Right hindlimb (tissue), 1 donor: ENCODE measurements at places on chromosomes 3 and 15.

- DNase-seq: no peak
Measured at GRCh38 chr3:108182339-108182738, 39.9 kb downstream of the IFT57 start.

GRCh38 chr3:160006282-160007163, 17.9 kb downstream of the IL12A start:
- peak; percentile 49 for DNase-seq

DNA sequence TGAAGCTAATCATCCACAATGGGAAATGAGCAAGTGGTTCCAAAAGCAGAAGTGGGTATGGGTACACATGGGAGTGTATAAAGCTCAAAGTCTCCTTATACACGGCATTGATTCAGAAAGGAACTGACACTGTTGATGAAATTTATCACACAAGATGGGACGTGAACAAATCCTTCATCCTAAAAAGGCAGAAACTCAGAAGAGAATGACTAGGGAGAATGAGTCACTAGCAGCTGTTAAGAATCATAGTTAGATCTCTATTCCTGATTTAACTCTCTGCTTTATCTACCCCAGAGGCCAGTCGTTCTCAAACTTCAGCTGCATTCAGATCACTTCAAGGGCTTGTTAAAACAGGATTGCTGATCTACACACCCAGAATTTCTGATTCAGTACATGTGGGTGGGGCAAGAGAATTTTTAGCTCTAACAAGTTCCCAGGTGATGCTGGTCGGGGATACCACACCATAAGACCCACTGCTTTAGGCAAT, 97.7 kb upstream of the PHLDB2 start:
- DNase-seq: no peak

DNA sequence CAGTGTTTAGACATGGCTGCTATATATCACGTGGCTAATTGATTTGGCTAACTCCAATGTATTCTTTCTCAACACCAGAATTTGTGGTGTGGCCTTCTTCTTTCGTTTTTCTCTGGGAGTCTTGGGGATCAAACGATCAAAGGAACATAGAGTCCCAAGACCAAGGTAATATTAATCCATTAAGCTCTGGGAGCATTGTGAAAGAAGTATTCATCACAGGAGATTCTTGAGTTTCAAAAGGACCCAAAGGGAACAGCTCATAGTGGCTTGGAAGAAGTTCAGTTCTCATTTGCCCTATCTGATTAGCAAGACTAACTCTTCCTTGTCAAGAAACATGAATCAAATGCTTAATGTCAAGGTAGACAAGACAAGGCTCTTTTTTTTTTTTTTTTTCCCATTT, 32.9 kb upstream of the TICRR start:
- no peak for DNase-seq

- DNase-seq: no peak
Measured at GRCh38 chr15:101537483-101538080, 48.1 kb upstream of the PCSK6 start.

DNA sequence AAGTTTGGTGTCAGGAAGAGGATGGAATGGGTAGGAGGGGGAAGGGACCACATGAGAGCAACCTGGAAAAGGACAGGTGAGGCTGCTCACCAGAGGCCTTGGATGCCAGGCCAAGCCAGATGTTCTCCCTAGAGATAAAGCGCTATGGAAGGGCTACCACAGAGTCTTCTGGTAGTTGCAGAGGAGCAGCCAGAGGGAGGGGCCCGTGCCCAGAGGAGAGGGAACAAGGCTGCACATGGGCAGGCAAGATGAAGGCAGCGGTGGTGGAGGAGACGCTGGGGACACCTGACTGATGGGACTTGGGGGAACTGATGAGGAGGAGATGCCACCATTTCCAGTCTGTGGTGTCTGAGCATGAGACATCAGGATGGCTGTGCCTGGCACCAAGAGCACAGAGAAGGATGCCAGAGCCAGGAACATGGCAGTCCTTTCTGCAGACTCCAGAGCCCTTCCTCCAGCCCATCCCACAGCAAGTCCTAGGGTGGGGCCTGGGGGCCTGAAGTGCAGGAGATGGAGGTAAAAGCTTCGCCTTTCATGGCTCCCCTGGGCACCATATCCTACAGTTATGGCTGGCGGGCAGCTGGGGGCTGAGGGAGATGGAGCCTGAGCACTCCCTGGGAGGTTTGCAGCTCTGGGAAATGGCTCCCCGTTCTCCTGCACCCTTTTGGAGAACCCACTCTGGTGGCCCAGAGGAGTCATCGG, 103.0 kb downstream of the ETFA start:
- peak; percentile 12 for DNase-seq

GRCh38 chr3:128040660-128041059, 11.6 kb upstream of the SEC61A1 start:
- no peak for DNase-seq
